ENCODE measurements at places on chromosomes 7 and 10. TPM values are rescaled to one million over a fixed set of nuclear protein-coding genes. Genes with fewer than 3 reads are reported as not detected.

Gene POLL
- 25.0 TPM for total RNA-seq

Gene WEE2
- not detected for total RNA-seq

GRCh38 chr7:45865594-45866410 is 7.1 kb downstream of the CCDC201 start:
- DNase-seq = no peak

DNA sequence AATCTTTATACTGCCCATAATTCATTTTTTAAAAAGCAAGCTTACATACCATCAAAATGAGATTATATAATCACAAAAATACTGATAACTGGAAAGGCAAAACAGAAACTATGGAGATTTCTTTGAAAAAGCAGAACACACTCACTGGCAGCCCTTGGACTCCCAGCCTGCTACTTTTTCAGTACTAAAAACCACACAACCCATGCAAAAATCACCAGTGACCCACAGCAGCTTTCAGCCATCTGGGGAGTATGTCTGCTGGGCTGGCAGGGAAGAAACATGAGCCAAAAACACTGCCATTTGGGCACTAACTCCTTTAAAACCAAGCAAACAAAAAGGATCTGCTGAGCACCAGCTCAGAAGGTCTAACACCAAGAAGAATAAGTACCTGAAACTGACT is 80.0 kb upstream of the DDC start:
- no peak for DNase-seq

- no peak for DNase-seq
Observed at GRCh38 chr10:34999532-34999931, 90.6 kb downstream of the CUL2 start.

Gene SLC35G1
- total RNA-seq = 5.8 TPM

DNA sequence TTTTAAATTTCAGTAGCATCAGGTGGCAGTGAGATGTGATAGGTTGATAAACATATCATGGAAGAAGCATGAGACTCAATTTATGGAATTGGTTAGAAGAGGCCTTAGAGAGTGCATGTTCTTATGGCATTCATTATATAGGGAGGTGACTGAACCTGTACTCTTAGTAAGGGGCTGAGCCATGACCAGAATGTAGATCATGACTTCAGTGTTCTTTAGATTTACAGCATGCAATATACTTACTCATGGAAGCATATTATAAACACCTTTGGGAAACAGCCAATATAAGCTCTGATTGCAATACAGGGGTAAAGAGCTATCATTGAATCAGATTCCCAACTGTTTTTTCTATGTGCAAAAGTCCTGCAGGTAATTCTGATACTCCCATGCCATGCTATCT is 50.2 kb downstream of the NT5C3A start:
- DNase-seq = no peak

DNA sequence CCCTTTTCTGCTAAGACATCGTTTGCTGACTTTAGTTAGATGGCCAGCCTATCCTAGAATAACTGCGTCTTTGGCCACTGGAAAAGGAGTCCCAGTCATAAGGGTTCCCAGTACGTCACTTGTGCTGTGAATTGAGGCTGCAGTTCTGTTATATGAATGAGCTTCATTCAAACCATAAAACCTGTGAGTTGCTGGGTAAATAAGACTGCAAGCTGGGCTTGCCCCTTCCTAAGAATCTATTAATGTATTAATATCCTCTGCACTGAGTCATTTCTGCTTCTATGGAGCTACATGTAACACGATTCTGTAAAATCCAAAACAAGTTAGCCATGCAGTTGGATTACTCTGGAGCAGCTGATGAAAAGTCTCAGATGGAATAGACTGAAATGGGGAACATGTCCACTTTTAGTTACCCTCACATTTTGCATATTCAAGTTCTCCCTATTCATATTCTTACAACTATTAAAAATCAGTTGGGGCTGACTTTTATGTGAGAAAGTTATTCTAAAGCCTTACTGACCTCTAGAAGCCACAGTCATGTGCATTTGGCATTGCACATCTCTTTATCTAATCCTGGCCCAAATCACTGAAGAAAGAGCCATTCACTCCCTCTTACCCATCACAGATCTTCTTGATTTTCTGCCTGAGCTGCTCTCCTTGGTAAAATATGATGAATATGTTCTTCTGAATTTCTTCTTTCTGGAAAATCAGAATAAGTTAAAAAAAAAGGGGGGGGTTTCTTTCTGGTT is 41.8 kb upstream of the TMEM213 start:
- DNase-seq = no peak

Data from H7 (cell line).